ENCODE measurements at places on chromosomes 3 and 15.

DNA sequence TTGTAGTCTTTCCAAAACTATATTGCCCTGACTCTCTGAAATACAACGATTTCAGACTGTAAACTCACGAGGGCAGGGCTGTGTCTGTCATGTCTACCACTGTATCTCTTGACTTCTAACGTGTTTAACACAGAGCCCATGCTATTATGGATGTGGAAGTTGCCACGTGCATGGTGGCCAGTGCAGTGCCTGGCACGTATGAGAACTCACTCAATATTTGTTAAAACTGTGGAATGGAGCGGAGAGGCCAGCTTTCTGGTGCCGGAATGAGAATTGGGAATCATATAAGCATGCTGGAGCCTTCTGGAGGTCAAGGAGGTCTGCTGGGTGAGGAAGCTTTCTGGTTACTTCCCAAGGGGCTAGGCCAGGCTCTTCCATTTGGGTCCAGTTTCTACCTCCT, 220.6 kb upstream of the LYSMD4 start:
- DNase-seq: no peak

- no peak for DNase-seq
These were observed 17.4 kb downstream of the CCDC12 start for GRCh38 chr3:46959161-46959511.

GRCh38 chr15:80231371-80231770, 20.6 kb downstream of the CTXND1 start:
- DNase-seq: no peak

GRCh38 chr3:187016639-187017345, 86.5 kb downstream of the ST6GAL1 start:
- DNase-seq: no peak

DNA sequence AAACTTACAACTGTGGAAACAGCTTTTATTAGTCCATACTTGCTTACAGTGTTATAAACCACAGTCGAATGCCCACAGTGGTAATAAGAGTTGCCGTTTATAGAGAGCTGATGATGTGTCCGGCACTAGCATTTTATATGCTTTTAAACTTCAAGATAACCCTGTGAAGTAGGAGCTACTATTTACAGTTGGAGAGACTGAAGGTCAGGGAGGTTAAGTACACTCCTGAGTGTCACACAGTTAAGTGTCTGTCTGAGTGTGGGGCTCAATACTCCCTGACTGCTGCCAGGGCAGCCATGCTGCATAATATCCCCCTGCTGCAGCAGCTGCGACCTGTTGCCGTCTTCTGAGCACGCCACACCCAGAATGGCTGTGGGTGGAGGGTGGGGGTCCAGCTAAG, 89.9 kb upstream of the TNFAIP8L3 start:
- no peak for DNase-seq

- DNase-seq: no peak
These were observed 102.8 kb downstream of the LSAMP start for GRCh38 chr3:116342499-116342898.

DNA sequence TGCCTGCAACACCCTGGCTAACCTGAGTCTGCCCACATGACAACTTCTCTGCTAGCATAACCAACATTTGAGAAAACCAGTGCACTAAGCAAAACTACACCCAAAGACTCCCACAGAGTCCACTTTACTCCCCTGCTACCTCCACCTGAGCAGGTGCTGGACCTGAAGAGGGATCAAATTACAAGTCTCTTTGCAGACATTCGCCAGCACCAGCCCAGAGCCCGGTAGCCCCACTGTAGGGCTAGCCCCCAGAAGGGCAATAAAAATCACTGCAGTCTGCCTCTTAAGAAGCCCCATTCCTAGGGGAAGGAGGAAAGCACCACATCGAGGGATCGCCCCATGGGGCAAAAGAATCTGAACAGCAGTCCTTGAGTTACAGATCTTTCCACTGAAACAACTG, 472.2 kb downstream of the GRM7 start:
- DNase-seq: no peak

DNA sequence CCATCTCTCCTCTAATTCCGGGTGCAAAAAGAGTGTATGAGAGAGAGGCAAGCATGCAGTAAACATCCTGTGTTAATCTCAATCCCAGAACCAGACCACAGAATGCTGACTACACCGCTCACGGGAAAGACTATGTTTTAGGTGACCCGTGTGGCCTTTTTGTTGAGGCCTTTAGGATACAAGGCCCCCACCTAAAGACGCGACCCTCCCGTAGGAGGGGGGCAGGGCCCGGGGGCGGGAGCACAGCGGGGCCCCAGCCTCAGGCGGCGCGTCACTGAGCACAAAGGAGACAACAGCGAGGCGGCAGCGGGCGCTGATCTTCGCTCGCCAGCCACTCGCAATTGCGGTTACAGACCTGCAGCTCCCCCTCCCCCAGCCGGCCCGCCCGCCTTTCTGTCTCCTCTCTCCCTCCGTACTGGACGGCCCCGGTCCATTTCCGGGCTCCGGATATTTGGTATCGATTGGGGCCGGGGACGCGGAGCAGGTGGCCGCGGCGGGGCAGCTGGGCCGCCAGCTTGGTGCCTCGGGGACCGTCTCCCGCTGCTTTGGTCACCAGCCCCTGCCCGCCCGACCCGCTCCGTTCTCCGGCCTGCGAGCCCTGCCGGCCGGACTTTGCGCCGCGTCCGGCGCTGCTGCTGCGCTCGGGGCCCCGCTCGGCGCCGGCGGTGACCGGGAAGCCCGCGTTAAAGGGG, at the start of gene CCDC50:
Gene CCDC50, plus strand, starts transcription at position 433 of the 692 bp plus-strand sequence. CDS start 281 bp downstream, outside the sequence.
- DNase-seq: peak; percentile 84

- DNase-seq: no peak
These were observed 529.2 kb downstream of the GABRG3 start for GRCh38 chr15:27500206-27500605.

DNA sequence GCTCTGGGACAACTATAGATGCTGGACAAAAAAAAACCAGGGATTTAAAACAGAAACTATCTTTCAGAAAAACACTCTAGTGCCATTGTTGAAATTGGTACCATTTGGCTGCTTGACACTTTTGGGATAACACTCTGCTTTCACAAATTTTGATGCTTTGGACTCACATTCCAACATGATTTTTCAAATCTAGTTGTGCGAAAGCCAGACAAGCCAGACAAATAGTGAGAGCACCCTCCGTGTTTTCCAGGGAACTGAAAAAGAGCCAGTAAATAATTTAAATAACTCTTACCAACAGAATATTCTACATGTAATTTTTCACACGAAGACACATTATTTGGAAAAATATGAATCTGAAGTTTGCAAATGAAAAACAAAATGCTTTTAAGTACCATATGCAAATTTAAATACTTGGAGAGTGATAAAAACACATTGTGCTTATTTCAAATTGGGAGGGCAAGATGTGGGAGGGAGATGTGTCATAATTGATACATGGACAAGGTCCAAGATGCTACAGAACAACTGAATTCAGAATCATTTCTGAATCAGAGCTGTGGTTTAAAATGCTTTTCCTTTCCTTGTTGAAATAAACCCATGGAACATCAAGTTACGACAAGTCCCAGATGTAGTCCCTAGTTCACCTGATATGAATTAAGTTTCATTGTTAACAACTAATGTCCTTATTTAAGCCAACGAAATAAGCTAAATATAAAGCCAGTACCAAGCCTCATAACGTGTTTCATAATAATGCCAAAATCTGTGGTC, 144.2 kb upstream of the SOX2 start:
- no peak for DNase-seq

DNA sequence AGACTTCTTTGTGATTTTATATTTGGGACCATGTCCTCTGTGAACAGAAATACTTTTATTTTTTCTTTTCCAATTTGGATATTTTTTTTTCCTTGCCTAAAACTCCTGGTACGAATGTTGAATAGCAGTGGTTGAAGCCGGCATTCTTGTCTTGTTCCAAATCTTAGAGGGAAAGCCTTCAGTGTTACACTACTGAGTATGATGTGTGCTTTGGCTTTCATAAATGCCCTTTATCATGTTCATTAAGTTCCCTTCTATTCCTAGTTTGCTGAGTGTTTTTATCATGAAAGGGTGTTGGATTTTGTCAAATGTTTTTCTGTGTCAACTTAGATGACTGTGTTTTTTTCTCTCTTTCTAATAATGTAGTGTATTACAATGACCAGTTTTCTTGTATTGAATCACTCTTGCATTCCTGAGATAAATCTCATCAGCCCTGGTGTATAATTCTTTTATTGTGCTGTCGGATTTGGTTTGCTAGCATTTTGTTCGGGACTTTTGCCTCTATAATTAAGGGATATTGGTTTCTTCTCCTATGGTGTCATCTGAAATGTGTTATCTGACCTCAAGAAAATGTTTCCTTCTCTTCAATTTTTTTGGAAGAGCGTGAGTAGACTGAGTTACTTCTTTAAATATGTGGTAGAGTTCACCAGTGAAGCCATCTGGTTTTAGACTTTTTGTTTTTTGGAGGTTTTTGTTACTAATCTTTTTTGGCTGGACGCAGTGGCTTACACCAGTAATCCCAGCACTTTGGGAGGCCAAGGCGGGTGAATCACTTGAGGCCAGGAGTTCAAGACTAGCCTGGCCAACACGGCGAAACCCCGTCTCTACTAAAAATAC, 33.3 kb downstream of the MAP1A start:
- DNase-seq: no peak

- DNase-seq: peak; percentile 45
These were observed 24.5 kb upstream of the RAD18 start for GRCh38 chr3:8987645-8988383.

GRCh38 chr3:42871592-42872196, 4.0 kb downstream of the CYP8B1 start:
- DNase-seq: peak; percentile 52

- no peak for DNase-seq
These were observed 74.9 kb upstream of the ZNF280D start for GRCh38 chr15:56808160-56808559.

GRCh38 chr3:69472093-69472492, 86.2 kb upstream of the FRMD4B start:
- DNase-seq: no peak

GRCh38 chr15:64412216-64412615, 24.6 kb downstream of the TRIP4 start:
- DNase-seq: no peak

DNA sequence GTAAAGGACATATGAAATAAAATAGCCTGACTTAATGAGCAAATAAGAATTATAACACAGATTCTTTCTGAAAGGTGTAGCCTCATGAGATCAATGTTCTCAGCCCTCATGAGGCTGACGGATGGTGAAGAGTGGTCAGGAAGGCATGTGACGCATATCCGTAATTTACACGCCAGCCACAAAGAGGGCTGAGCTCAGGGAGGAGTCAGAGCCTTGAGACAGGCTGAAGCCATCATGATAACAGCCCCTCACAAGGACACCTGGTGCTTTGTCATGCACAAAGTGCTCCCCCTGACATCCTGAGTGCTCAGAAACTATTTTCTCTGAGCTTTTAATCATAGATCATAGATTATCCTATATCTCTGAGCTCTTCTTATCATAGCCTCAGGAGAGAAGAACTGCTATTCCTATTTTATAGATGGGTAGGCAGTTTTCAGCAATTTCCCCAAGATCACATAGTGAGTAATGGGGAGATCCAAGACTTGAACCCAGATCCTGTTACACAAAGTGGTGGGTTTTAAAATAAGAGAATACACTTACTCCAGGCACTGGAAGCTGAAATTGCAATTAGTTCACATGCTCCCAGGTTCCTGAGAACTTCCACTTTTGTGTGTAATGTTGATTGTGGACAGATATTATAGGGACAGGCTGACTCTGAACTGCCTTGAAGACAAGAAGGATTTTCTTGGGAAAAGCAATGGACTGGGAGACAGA, 267.1 kb downstream of the RPLP1 start:
- DNase-seq: peak; percentile 3

GRCh38 chr15:87374339-87374738, 882.2 kb downstream of the NTRK3 start:
- DNase-seq: no peak

- no peak for DNase-seq
These were observed 482.2 kb downstream of the RBMS3 start for GRCh38 chr3:29763115-29763514.

GRCh38 chr3:5054098-5054497, 68.0 kb upstream of the ARL8B start:
- DNase-seq: no peak

DNA sequence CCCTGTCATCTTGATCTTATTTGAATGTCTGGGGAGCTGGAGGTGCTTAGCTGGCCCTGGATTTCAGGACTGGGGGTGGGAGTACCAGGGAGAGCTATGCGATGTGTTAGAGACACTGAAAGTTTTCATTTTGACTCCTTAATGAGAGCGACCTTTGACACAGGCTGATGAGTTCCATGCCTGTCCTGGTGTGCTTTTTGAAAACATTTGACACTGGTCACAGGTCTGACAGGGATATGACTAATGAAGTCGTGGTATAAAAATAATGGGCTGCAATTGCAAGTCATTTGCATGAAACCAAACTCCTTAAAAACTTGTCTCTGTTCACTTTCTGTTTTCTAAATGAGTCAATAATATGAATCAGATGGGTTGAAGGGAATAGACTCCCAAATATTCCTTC, 81.9 kb downstream of the MECOM start:
- DNase-seq: no peak

- no peak for DNase-seq
These were observed 740 bp upstream of the ZBTB47 start for GRCh38 chr3:42652611-42653302.

DNA sequence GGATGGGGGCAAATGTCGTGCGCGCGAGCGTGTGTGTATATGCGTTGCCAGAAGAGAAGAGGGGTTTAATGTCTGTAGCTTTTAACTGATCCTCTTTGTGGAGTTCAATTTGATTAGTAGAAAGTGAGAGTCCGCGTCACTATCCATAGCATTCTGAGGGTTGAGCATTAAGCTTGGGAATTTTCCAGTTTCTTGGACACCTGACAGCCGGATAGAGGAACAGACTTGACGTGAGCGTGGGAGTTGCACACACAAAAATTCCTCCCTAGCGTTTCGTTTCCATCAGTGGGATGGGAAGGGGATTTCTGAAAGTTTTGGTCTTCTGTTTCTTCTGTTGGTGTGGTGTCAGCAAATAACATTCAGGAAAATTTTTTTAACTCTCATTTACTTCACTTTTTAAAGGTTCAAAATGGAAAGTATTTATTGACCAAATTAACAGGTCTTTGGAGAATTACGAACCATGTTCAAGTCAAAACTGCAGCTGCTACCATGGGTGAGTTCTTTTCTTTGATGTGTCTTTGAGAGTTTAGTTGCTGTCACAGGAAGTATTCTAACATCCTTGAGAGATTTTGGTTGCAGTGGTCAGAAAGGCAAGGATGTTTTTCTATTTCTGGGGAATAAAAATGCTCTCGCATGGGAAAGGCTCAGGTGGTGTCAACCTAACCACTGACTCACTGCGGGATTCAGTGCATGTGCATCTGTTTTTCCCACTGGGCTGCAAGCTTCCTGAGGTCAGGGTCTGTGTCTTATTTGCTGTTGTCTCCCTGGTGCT, 841 bp downstream of the POGLUT1 start:
- no peak for DNase-seq
